Right cardiac atrium (tissue), 5 donors: ENCODE measurements at places on chromosomes 4 and X. TPM values are rescaled to one million over a fixed set of nuclear protein-coding genes. Genes with fewer than 3 reads are reported as not detected.
A peak's percentile ranks its signal among the peaks of the same experiment; 100 is the strongest.

DNA sequence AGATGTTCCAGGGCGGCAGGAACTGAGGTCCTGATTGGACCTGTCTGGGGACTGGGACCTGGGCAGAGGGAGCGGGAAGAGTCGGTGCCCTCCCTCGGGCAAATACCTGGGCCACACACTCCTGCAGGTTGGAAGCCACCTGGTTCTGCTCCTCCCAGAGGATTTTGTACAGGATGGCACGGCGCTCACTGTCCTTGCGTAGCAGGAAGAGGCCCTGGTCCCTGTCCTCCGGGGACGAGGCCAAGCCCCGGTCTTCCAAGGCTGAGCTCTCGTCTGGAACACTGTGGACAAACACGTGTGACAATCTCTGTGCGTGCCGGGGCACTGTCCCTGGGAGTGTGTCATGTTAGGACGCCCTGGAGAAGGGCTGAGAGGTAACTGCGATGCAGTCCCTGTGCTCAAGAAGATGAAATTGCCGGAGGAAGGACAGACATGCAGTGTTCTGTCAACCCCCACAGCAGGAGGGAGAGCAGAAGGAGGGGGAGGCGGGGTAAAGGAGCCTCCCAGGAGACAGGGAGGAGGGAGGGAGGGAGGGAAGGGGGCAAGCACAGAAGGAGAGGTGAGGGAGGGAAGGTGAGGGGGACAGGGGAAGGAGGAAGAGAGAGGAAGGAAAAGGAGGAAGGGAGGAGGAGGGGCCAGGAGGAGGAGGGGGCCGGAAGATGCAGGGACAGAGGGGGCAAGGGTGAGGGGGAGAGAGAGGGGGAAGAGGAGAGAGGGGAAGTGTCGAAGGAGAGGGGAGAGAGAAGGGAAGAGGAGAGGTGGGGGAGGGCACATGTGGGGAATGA is 29.0 kb downstream of the PDHA1 start:
- DNase-seq: peak; percentile 42

The ZXDA gene
- total RNA-seq: 4.6 TPM

The ENPEP gene
- 2.5 TPM for total RNA-seq

DNA sequence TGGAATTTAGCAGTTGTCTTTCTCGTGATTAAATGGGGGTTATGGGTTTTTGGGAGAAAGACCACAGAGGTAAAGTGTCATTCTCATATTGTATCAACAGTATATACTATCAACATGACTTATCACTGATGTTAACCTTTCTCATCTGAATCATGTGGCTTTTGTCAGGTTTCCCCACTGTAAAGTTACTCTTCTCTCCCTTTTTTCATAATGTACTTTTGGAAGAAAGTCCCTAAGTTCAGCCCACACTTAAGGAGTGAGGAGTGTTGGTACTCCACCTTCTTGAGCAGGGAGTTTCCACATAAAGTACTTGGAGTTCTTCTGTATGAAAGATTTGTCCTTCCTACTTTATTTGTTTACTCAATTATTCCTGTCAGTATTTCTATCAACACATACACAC is 169.9 kb downstream of the ZNF330 start:
- no peak for DNase-seq

DNA sequence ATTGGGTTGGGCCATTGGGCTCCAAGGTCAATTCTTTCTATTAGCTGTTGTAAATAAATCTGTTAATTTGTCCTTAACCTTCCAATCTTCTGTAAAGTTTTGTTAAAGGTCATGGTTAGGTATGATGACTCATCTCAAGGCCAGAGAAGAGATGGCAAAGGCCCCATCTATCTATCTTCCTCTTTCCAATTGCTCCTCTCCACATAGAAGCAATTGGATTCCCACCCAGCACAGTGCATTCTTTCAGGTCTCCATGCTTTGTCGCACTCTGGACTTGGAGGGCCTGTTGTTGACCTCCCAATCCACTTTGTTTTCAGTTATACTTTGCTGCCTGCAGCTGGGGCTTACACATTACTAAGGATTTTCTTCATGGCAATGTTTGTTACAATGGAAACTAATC is 118.5 kb downstream of the MFAP3L start:
- DNase-seq: no peak

DNA sequence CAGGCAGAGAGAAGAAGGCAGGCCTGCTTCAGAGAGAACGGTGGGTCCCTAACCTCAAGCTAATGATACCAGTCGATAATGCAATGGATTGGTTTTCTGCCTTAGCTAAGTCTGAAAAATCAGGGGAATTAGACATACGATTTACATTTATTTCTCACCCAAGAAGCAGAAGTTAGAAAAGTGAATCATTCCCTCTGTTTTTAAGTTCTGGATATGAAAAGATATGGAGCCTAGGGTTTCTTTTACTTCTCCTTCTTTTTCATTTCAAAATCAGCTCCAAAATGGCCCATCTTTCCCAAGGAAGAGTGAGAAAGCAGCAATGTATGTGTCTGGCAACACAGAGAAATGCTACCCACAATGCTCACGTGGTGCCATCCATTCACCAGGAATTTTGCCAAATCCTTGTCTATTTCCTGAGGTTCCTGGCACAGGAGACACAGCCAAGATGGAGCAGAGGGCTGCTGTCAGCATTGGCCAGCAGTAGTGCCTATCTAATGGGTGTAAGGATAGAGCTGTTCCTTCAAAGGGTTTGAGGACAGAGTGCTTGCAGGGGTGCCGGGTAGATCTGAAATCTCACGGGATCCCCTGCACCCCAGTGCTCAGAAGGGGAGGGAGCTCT is 231.5 kb downstream of the MAML3 start:
- peak; percentile 41 for DNase-seq

DNA sequence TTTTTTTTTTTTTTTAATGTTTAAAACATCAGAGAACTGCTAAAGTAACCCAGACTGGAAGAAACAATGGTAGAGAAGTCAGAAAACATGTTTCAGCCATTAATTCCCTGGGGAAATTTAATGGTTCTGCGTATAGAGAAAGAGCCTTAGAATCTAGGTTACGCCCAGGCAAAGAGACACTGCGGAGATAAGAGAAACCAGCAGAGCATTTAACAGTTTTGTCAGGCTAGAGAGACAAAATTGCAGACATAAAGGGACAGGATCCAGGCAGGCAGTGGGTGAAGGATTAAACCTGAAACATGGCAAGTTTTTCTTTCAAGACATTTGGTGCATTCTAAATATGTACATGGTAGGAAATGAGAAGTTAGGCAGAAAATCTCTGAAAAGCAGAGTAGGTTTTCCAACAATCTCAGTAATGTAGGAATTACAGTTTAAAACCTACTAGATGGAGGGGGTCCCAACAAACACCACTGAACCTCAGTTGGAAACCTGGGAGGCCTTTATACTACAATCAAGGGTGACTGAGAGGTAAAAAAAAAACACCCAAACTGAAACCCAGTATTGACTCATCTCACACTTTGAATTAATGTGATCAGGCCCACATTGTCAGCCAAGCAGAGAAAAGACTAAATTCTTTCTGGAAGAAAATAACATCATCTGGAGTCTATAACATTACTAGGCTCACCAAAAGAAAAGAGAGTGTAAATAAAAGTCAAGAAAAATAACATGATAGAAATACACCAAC is 254.2 kb upstream of the NWD2 start:
- no peak for DNase-seq

- DNase-seq: no peak
Measured at GRCh38 chr4:17930256-17930655, 91.3 kb downstream of the LCORL start.
